RWPE1 (cell line): ENCODE measurements at places on chromosomes 12 and 14.
A peak's percentile ranks its signal among the peaks of the same experiment; 100 is the strongest.

DNA sequence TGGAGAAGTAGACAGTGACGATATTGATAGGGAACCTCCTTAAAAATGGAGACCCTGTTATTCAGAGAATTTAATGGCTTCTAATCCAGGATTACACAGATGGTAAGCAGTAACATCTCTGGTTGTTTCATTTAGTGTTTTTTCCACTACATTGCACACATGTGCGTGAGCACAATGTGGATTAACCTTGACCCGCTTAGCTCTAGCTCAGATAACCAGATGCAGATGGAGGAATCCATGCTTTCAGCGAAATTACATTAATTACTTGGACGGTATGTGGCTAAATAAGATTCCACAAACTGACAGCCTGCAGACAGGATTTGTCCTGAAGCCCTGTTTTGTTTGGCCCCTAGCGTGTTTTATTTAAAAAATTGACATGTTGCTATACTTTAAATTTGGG lies 378.4 kb downstream of the CCDC91 start:
- no peak for DNase-seq

DNA sequence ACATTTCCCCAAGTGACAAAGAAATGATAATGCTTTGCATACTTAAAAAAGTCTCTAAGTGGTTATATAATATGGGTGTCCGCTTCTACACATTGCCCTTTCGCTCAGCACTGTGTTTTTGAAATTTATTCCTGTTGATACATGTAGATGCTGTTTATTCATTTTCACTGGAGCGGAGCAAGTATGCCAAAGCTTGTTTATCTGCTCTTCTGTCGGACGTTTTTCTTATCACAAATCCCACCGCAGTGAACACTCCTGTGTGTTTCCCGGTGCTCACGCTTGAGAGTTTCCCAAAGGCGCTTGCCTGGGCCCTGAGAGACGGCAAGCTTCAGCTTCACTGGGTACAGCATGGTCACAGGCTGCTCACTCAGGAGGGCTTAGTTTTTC lies 50.2 kb downstream of the TPCN1 start:
- DNase-seq: no peak

DNA sequence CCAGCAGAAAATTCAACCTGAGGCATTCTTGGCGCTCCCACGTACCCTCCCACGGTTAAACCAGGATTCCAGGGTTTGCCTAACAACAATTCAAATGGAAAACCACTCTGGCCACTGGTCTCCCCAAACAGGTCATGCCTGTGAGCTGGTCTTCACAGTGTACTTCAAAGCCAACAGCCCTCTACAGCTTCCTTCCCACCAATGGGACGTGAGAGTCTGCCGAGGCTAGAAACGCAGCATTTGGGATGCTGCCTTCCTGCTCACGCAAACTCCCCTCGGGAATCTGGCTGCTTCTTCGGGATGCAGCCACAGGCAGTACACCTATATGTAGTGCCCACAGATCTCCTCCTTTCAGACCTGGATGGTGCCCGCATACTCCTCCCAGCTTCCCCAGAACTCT lies 149.1 kb downstream of the KLHL28 start:
- no peak for DNase-seq

DNA sequence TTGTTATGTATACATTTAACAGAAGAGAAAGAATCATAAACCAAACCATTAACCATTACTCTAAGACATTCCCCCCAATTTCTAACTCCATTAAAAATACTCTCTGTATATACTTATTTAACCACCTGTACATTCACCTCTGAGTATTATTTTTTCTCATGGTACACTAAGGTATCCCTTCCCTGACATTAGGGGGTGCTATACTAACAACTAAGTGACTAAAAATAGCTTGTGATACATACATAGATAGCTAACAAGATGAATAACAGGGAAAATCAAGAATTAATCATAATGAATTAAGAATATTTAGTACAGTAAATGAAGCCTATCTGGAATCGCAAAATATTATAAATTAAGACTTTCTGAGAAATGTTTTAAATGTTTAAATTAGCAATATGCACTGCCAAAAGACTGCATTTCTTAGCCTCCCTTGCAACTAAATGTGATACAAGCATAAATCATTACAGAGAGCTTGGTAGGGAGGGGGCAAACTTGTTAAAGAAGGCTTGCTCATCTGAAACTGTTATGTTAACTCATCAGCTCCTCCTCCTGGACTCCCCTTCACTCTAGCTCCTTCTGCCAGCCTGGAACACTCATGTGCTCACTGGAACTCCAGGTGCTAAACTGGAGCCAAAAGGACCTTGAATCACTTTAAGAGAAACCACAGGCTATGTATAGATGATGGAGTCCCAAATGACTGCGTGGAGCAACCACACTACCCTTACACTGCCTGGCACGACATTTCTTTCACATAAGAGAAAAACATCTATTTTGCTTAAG lies 14.9 kb downstream of the C2CD5 start:
- no peak for DNase-seq

DNA sequence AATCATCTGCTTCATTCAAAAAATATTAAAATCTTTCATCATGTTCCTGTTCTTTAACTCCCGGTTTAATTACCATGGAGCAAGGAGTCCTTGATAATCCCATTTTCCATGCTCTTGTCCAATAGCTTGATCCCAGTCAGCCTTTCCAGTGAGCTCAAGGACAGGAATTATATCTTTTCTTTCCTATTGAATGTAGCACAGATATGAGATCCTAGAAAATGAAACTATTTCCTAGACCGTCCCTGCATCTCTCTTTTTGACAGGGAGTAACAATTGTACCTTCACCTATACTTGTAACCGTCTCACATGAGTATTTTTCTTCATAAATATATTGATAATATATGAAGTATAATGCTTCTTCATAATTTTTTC lies 35.6 kb downstream of the PIK3C2G start:
- no peak for DNase-seq

DNA sequence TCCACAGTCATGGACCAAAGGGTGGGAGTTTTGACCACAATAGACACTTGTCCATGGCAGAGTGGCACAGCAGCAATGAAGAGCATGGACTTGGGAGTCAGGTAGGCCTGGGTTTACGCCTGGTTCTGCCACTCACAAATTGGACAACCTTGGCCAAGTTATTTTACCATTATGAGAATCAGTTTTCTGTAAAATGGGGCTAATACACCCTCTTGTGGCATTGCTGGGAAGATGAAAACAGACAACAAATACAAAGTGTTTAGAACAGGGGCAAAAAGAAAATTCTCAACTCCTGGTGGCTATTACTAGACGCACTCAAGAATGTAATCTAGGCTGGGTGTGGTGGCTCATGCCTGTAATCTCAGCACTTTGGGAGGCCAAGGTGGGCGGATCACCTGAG lies 2.6 kb downstream of the C12orf43 start:
- no peak for DNase-seq

GRCh38 chr14:51260225-51260624 lies 20.2 kb downstream of the TMX1 start:
- no peak for DNase-seq

- DNase-seq: no peak
Observed at GRCh38 chr14:22409006-22409405, 180.0 kb downstream of the DAD1 start.

DNA sequence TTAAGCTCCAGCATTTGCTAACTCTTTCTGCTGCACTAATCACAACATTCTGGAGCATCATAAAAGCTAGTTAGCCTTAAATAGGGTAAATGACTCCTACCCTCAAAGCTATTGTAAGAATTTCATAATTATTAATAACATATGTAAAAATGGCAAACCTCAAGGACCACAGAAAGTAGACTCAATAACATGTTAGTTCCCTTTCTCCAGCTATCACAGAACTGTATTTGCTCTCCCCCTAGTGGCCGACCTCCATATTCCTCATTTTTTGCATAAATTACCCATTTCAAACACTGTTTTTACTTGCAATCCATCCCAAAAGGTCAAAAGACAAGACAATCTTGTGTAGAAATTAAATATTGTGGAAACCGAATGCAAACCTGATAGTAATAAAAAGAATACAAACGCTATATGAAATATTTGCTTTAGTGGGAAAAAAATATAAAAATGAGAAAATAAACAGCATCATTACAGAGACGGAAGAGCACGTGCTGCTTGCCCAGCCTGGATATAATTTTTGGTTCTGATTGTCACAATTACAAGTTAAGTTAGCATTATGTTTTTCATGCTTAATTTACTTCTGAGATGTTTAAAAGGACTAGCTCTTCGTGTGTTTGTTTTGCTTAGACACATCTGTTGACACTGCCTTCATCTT lies 97.9 kb downstream of the RERGL start:
- DNase-seq: peak; percentile 17

DNA sequence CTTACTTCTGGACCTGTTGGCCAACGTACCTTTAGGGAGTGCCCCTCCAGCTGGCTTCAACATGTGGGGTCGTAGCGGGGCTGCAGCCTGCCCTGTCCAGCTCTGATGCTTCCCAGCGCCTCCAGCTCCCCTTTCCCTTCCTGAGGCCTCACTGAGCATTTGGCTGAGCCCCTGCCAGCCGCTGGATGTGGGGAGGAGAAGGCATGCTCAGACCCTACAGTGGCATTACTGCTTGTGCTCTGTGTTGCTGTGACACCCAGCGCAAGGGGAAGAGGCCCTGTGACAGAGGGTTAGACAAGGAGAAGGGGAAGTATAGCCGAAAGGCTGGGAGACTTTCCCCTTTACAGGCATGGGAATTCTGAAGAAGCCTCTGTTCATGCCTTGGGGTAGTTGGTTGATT lies 145.9 kb downstream of the PRKCH start:
- no peak for DNase-seq

GRCh38 chr14:53491884-53492277 lies 338.8 kb upstream of the DDHD1 start:
- DNase-seq: no peak

GRCh38 chr12:124525927-124526692 lies 41.3 kb downstream of the NCOR2 start:
- no peak for DNase-seq

GRCh38 chr14:73223049-73223448 lies 14.3 kb upstream of the PAPLN start:
- DNase-seq: no peak

- no peak for DNase-seq
Observed at GRCh38 chr12:77591959-77592743, 238.5 kb upstream of the NAV3 start.

DNA sequence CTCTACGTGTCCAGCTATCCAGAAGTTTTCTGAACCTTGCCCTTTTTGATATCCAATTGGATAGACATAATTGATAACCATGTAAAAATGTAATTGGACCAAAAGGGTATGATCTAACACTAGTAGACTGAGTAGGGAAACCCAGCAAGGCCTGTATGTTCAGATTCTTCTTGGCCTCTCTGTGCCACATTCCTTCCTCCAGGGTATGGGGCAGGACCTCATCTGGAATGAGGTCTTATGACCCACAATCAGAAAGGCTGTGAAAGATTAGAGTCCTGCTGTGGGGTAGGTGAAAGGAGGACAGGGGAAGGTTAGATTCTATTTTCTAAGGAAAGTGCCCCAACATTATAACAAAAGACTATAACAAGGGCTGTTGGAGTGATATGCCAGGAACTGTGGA lies 51.3 kb upstream of the A2ML1 start:
- no peak for DNase-seq

DNA sequence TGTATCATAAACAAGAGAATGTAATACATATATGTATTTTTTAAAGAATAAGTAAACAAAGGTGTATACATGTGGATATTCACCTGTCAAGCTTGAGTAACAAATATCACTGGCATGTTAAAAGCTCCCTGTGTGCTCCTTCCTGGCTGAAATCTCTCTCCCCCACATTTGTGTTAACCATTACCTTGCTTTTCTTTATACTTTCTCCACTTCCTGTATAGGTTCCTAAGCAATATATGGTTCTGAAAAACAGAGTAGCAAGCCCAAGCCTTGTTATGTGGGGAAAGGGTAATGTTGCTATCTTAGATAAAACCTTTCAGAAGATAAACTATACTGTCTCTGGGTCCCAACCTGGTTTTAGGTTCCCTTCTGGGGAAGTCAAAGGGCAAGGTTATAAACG lies 32.3 kb upstream of the TBC1D30 start:
- DNase-seq: no peak

DNA sequence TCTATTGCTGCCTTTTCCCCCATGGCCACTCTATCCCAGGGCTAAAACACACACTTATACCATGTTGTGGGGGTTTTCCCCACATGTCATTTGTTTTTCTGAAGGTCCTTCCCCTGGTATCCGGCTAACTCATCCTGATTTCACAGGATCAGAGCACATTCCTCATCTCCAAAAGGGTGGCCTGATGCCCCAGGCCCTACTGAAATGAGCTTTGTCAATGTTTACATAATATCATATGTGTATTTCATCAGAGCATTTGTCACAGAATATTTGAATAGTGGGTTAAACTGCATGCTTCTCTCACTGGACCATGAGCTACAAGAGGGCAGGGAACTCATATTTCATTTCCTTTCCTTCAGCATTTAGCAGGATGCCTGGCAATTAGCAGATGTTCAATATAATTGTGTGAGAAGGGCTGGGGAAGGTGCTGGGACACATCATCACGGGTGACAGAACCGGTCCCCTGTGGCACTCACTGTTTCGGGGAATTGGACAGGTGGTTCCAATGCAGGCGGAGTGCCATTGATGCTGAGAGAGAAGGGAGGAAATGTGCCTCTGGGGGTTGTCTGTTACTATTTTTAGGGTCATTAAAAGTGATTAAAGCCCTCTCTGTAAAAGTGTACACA lies 26.8 kb downstream of the EMP1 start:
- DNase-seq: peak; percentile 89

GRCh38 chr12:65511912-65512311 lies 233.4 kb downstream of the MSRB3 start:
- DNase-seq: no peak

- DNase-seq: peak; percentile 68
Observed at GRCh38 chr12:69987579-69988091, 162.6 kb downstream of the MYRFL start.

DNA sequence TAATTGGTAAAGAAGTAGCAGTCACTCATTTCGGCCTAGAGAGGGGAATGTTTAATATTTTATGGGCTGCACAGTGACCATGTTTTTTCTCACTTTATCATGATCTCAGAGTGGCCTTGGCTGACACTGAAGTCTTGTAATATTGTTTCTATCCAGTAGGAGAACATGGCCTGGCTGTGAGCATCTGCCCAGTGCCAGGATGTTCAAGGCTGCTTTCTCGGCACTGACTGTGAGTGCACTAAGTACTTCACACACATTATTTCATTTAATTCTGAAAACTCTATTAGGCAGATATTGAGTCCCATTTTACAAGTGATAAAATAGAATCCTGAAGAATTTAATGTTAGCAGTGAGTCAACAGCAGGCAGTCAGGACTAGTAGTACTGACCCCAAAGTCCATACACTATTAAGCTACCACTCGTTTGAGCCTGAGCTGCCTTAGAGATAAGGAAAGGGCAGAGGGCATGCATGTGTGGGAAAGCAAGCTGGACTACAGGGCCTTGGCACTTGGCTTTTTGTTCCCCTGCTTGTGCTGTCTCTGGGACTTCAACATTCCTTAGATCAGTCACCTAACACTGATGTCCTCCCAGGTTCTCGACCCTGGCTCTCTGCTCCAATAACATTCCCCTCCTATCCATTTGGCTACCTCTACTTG lies 42.2 kb upstream of the APPL2 start:
- DNase-seq: no peak

DNA sequence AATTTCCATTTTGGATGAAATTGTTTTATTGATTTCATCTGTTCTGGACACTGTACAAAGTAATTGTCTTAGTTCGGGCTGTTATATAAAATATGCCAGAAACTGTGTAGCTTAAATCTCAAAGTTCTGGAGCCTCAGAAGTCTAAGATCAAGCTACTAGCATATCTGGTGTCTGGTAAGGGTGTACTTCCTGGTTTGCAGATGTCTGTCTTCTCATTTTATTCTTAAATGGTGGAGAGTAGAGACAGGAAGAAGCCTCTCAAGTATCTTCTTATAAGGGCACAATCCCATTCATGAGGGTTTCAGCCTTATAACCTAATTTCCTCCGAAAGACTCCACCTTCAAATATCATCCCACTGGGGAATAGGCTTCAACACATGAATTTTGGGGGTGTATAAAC lies 51.3 kb downstream of the MON2 start:
- no peak for DNase-seq
